ENCODE measurements at places on chromosomes 11 and 22.

GRCh38 chr11:70034740-70035365 lies 43.3 kb upstream of the ANO1 start:
- no peak for DNase-seq

DNA sequence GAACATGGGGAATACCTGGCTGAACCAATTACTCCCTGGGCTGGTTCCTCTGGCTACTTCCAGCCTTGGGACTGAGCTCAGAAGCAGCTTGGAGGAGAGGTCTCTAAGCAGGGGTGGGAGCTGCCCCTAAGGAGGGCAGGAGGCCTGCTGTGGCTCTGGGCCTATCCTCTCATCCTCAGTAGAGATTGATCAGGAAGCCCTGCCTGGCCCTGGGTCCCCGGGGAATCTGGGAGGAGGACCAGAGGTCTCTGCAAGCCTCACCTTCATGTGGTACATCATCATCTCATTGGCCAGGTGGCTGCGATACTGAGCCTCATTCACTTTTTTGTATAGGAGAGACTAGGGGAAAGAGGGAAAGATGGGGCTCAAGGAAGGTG lies 91.1 kb downstream of the PDE2A start:
- no peak for DNase-seq

GRCh38 chr11:116576526-116576925 lies 196.3 kb downstream of the BUD13 start:
- no peak for DNase-seq

GRCh38 chr22:25223269-25223850 lies 3.9 kb downstream of the CRYBB2 start:
- no peak for DNase-seq

DNA sequence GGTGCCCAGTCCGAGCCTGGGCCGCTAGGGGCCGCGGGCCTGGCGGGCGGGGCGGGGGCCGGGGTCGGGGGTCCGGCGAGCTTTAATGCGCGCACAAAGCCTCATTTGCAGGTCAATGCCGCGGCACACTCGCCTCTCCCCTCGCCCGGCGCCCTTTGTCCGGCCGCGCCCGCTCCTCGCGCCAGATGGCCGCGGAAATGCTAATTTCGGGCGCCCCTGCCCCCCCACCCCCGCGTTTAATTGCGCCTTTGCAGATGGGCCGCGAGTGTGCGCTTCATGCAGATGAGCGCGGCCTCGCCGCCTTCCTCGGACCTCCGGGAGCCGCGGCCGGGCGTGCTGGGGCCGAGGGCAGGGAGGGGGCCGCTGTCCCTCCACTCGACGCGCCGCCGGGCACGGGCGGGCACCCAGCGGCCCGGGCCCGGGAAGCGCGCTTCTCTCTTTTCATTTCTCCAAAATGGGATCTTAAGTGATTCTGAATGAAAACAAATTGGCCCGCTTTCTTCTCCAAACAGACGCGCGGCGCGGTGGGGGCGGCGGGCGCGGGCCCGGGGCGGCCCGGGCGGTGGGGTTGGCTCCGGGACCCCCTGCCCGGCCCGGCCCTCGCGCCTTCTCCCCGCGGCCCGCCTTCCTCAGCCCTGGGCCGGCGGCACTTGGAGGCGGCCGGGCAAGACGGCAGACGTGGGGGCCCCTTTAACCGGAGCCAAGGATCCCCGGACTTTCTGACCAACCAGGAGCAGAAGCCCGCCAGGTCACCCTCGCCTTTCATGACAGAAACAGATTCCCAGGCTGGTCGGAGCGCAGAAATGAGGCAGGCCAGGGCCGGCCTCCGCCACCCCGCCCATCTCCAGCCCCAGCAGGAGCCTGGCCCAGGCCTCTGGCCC lies 22.9 kb downstream of the CDKN1C start:
- no peak for DNase-seq

GRCh38 chr22:48478124-48478523 lies 1349.5 kb downstream of the BRD1 start:
- no peak for DNase-seq

- DNase-seq, result no peak
Measured at GRCh38 chr11:26993965-26994457, at the start of gene FIBIN. TSS of gene FIBIN (plus strand) at chr11:26994112. CDS start at chr11:26994527, 415 bp downstream.

GRCh38 chr11:113875234-113876073 lies at the start of gene USP28:
TSS of gene USP28 (minus strand) at chr11:113875572. CDS start at chr11:113875501, 71 bp downstream.
- peak; percentile 44 for DNase-seq

- no peak for DNase-seq
Measured at GRCh38 chr22:32803738-32804435, 2.4 kb downstream of the TIMP3 start.

- no peak for DNase-seq
Measured at GRCh38 chr22:48321986-48322545, 1505.6 kb downstream of the BRD1 start.

- DNase-seq, result no peak
Measured at GRCh38 chr11:44989831-44990566, 39.3 kb upstream of the TP53I11 start.

Data from stimulated activated CD4-positive, alpha-beta T cell treated with anti-CD3 and anti-CD28 coated beads, Interleukin-1b, Interleukin-23, amount 100 ng/mL, for 1 hour (primary cell).